ENCODE measurements at places on chromosomes 4 and X.
A peak's percentile ranks its signal among the peaks of the same experiment; 100 is the strongest.

DNA sequence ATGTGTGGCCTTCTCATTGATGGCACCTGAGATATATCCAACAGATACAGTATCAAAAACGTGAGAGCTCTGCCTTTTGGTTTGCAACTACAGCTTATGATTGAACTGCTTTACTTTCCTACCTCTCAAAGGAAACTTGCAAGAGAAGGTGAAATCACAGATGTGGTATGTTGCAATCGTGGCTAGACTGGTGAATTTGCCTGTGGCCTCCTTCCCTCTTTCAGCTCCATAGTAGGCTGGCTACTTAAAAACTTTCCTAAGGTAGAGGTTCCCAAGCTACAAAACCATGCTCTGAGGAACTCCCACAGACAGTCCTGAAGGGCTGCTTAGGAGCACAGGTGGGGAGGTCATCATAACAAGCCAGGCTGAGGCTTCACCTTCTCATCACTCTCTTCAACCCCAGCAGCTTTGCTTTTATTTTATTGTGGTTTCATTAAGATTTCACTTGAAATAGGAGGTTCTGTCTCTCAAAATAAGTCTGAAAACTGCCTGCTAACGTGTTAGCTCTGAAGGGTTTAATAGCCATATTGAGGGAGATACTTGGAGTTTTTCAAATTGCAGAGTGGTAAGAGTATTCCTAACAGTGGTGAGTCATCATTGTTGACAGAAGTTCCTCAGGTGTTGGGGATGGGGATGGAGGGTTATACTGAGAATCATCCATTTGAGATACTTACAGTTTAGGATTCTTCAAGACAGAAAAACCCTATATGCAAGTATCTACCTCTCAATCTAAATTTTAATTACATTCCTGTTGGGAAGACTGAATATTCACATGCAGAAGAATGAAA is 93.5 kb upstream of the UCP1 start:
- DNase-seq, result no peak

DNA sequence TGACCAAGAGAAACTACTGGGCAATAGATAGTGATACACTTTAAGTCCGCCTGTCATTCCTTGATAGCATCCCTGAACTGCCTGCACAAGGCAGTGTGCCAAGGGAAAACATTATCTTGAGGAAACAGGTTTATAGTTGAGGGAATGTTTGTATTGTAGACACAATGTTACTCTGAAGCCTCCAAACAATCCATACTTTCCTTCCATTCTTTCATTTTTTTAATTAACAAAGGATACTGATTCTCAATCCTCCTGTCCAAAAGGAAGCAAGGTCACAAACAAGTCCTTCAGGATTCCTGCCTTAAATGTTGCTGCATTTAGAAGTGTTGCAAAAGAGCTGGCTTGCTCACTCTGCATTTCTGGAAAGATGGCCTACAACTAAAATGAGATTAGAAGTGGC is 61.7 kb upstream of the PRSS48 start:
- no peak for DNase-seq

DNA sequence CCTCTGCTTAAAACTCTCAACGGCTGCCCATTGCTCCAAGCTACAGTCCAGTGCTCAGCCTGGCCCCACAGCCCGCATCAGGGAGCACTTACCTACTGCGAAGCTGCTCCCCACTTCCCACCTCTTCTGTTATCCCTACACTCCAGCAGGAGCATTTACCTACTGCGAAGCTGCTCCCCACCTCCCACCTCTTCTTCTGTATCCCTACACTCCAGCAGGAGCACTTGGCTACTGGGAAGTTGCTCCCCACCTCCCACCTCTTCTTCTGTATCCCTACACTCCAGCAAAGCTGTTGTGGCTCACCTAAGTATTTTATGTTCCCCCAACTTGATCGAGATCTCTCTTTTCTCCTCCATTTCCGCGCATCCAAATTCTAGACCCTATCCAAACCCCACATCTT is 563.3 kb upstream of the ZFP42 start:
- DNase-seq, result no peak

- no peak for DNase-seq
Measured at GRCh38 chr4:8662776-8663175, 70.2 kb downstream of the CPZ start.

GRCh38 chr4:4783847-4784246 is 75.6 kb upstream of the MSX1 start:
- no peak for DNase-seq

GRCh38 chr4:76781698-76782595 is 116.0 kb downstream of the SOWAHB start:
- no peak for DNase-seq

GRCh38 chrX:50075630-50076339 is 125.0 kb downstream of the AKAP4 start:
- no peak for DNase-seq

- DNase-seq, result no peak
Measured at GRCh38 chr4:100312615-100313350, 122.5 kb upstream of the DDIT4L start.

GRCh38 chrX:20527558-20528011 is 260.9 kb upstream of the RPS6KA3 start:
- peak; percentile 14 for DNase-seq

GRCh38 chr4:25913056-25913850 is 767 bp upstream of the SMIM20 start:
- DNase-seq, result peak; percentile 34

GRCh38 chr4:132827522-132827921 is 321.6 kb upstream of the PCDH10 start:
- DNase-seq, result no peak

GRCh38 chr4:186701273-186701672 is 22.4 kb downstream of the FAT1 start:
- DNase-seq, result no peak

DNA sequence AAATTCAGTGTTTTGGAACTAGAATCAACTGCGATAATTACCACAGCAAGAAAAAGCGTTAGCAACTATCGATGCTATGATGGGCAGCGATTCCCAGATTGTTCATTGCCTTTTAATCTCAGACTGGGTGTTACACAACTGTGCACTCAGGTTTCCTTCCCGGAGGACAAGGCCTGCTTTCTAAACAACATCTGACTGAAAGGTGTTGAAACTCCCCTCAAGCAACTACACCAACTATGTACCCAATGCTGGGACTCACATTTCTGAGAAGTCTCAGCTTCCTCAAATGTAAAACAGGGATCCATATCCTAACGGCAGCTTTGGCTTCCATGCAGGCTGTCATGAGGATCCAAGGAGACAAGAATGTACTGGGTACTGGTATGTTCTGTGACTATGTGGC is 8.2 kb downstream of the GABRE start:
- no peak for DNase-seq

- DNase-seq, result no peak
Measured at GRCh38 chr4:12296366-12296765, 867.7 kb upstream of the HS3ST1 start.

- no peak for DNase-seq
Measured at GRCh38 chr4:127730142-127730913, at the start of gene SLC25A31. SLC25A31 (plus strand) TSS chr4:127730400; CDS start chr4:127730546, 146 bp downstream.

GRCh38 chr4:136319789-136320464 is 1212.4 kb downstream of the PCDH18 start:
- no peak for DNase-seq

DNA sequence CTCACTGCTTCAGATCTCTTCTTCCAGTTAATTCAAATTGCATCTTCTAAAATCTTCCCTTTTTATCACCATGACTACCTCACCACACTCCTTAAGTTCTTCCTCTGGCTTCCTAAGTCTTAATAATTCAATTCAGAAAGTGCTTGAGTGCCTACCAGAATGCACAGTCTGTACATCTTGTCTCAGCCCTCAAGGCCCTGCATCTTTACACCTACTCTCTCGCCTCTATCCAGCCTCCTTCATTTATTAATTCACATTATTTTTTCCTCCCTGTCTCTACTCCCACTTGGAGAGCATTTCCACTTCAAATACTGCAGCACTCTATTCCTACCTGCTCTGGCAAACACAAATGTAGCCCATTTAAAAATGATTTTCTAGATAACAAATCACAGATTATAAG is 90.5 kb downstream of the MAPK10 start:
- DNase-seq, result no peak

GRCh38 chrX:40772290-40772689 is 36.9 kb upstream of the MED14 start:
- no peak for DNase-seq

- DNase-seq, result no peak
Measured at GRCh38 chr4:155544547-155544946, 122.1 kb upstream of the GUCY1A1 start.

DNA sequence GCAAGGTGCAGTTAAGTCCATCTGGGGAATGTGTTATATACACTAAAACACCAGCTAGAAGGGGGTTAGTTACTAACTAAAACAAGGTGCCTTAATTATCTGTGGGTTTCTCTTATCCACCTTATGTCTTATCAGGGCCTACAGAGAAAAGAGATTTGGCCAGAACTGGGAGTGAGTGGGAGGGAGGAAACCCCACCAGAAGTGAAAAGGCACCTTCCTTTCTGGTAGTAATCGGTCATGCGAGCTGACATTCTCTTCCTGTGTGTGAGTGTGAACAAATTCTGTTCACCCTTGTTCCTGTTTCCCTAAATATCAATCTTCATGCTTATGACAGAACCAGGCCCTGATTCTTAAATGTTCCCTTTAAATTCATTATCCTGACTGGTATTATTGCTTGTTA is 43.5 kb downstream of the SRPX2 start:
- DNase-seq, result no peak
